ENCODE measurements at places on chromosomes 11 and 22.

DNA sequence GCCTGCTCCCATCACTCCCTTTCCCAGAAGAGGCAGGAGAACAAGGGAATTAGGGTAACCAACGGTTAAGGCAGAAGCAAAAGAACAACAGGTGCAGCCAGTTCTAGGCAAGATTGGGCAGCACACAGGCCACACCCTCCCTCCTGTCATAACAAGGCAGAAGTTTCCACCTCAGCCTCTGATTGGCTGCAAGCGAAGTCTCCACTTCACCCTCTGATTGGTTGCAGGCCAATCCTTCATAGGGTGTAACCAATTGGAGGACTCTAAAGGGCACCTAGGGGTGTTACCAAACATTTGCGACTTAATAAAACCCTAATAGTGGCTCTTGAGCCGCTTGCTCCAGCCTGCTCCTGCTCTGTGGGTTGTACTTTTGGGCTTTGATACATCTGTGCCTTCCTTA is 153.8 kb downstream of the CACNA1I start:
- DNase-seq: peak; percentile 15

- DNase-seq: no peak
These were observed 239.7 kb downstream of the CTTN start for GRCh38 chr11:70637949-70638583.

GRCh38 chr11:19869946-19870589 is 157.4 kb downstream of the NAV2 start:
- no peak for DNase-seq

- peak; percentile 71 for DNase-seq
These were observed 16.3 kb upstream of the TMEM41B start for GRCh38 chr11:9330387-9331384.

DNA sequence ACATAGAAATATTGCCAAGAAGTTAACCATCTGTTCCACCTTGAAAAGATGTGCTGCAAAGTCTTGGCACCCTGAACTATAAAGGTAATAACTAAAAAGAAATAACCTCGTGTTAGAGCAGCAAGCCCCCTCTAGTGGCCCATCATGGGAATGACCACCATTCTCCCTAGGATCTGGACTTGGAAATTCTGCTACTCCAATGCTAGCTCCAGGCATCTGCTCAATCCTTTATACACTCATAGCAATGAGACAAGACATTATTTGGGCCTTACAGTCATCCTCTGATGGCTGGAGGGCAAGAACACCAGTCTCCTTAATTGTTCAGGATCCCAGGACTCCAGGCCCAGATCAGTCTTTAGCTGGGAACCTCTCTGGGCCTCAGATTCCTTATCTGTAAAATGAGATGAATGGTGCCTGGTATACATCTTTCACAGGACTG is 76.0 kb downstream of the CWC15 start:
- no peak for DNase-seq

GRCh38 chr11:132343445-132344175 is 973.2 kb downstream of the NTM start:
- no peak for DNase-seq

- no peak for DNase-seq
These were observed 10.4 kb upstream of the CDC42BPG start for GRCh38 chr11:64854534-64855502.

DNA sequence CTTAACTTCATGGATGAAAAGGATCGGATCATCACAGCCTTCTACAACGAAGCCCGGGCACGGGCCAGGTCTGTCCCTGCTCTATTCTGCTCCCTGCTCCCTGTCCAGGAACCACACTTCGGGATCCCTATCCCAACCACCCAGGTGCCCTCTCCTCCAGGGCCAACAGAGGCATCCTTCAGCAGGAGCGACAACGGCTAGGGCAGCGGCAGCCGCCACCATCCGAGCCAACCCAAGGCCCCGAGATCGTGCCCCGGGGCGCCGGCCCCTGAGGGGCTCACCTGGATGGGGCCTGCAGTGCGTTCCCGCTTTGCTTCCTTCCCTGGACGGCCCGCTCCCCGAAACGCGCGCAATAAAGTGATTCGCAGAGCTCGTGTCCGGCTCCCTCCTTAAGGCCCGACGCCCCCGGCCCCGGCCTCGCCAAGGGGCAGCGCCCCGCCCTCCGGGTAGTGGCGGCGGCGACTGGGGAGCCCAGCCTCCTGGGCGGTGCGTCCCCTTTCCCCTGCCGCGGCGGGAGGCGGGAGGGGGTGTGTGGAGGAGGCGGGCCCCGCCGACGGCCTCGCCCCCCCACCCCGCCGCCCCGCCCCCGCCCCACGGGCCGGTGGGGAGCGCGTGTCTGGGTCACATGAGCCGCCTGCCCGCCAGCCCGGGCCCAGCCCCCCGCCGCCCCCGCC is at the start of gene VEGFB:
TSS of gene VEGFB (plus strand) at position 672 of the 674 bp plus-strand sequence. CDS start 250 bp downstream, outside the sequence.
- DNase-seq: no peak

GRCh38 chr11:64536396-64536941 is 54.6 kb upstream of the SLC22A12 start:
- no peak for DNase-seq

DNA sequence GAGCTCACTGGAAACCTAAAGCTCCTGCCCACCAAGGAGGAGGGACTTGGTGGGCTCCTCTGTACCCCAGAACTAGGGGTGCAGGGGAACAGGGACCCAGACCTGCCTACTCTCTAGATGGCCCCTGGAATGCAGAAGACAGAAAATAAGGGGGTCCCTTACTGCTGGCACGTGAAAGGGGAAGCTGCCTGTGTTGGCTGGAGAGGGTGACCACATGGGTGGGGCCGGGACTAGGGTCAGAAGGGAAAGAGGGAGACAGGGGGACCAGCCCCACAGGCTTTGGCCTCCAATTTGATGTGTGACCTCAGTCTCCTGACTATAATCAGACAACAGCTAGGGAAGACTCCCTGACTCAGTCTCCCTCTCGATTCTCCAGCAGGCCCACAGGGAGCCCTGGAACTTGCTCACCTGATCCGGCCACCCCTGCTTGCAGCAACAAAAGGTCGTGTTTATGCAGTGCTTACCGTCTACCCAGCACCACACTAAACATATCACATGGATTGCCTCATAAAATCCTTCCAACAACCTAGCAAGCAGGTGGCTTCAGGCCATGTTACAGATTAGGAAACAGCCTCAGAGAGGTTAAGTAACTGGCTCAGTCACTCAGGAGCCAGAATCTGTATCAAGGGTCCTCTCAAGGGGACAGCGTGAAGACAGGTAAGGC is 10.2 kb downstream of the ARAP1 start:
- no peak for DNase-seq

- no peak for DNase-seq
These were observed 8.7 kb downstream of the SELENOM start for GRCh38 chr22:31098632-31099110.

DNA sequence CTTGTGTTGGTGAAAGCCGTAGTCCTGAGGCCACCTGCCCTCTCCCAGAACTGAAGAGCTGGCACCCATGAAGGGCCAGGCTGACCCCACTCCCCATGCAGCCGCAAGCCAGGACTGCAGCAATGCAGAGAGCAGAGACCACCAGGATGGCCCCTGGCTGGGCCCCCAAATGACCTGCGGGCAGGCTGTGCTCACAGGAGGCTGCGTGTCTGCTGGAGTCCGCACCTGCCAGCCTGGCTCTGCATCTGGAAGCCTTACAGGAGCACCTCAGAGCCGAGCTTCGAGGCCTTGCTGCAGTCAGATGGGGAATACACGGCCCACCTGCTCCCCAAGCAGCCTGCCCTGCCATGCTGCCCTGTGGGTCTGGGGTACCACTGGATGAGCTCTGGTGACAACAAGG is 1336.8 kb downstream of the TBC1D22A start:
- DNase-seq: no peak

DNA sequence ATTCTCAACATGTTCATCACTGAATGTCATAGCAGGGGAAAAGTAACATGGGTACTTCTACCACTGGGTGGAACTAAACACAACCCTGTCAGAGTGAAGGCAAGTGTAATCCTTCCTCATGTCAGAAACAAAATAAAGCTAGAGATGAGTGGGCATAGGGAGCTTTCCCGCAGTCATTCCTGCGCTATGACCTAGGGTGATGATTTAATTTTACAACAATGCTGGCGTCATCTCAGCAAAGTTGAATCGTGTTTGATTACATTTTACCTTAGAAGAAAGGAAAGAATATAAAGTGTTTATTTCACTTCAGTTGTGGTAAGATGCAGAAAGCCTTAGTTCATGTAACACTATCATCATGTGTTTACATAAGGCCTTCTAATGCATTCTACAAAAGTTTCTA is 355.6 kb downstream of the METTL15 start:
- no peak for DNase-seq

DNA sequence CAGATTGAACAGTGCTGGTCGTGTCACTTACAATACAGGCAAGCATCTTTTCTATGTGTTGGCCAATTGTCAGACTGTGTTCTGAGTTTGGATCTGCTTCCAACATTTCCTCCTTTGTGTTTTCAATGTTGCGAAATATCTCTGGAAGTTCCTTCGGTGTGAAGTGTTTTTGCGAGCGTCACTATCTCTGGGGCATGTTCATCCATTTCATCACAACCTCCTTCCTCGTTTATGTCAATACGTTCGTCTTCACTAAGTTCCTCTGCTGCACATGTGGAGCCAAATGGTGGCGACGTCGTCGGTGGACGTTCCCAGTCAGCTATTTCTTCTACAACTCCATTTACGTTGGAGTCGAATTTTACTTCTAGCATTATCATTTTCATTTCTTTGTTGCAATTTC is 100.2 kb upstream of the LMO1 start:
- DNase-seq: no peak

- DNase-seq: no peak
These were observed 32.1 kb upstream of the DGKZ start for GRCh38 chr11:46315033-46315738.

DNA sequence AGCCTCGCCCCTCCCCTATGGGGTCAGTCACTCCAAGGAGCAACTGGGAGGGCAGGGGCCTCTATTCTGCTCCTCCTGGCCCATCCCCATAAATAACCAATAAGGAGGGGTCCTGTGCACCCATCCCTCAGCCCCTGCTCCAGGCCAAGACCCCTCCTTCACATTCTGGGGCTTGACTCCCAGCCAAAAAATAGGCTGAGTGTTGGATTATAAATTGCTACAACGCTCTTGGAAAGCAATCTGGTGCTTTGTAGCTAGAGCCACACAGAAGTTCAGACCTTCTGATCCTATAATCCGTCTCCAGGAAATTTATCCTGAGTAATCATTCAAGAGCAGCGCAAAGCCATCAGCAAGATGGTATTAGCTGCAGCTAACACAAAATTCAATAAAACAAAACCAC is 42.5 kb downstream of the ABCC8 start:
- DNase-seq: no peak

- DNase-seq: no peak
These were observed 31.4 kb downstream of the NUMA1 start for GRCh38 chr11:72048766-72049460.

GRCh38 chr11:125559888-125560287 is 9.4 kb upstream of the EI24 start:
- DNase-seq: no peak

DNA sequence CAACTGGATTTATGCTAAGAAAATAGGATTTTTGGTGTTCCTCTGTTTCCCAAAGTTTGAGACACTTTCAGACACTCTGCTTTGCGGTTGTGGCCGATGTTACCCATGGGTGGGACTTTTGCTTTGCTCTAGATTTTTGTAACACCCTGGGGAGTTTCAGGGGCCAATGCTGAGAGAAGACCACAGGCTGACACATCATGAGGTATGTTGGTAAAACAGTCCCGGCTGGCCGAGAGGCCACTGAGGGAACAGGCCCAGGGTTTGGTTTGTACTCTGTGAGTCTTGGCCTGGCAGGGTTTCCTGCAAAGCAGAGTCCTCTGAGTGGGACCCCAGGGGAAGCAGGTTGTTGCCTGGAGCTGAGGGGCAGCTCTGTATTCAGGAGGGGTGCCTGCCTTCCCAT is 78.5 kb upstream of the PITPNB start:
- no peak for DNase-seq

DNA sequence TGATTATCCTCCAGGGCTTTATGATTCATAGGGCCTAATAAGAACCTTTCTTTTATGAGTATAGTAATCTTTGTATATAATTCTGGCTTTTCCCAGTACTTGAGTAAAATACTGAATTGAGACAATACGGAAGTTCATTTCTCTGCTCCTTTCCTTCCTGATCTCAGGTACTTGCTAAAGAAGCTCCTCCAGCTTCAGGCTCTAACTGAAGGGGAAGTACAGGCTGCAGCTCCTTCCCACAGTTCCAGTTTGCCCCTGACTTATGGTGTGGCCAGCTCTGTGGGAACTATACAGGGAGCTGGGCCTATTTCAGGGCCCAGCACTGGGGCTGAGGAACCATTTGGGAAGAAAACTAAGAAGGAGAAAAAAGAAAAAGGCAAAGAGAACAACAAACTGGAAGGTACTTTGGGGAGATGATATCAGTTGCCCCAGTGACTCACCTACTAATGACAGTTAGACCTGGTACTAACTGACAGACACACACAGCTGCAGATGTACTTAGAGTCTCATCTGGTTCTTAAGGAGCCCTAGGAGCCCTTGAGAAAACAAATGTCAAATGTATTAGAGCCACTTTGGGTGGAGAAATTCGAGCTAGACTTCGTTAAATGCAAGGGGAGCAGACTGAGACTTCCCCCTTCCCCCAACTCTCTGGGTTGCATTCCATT is 3.0 kb downstream of the TBRG1 start:
- no peak for DNase-seq

DNA sequence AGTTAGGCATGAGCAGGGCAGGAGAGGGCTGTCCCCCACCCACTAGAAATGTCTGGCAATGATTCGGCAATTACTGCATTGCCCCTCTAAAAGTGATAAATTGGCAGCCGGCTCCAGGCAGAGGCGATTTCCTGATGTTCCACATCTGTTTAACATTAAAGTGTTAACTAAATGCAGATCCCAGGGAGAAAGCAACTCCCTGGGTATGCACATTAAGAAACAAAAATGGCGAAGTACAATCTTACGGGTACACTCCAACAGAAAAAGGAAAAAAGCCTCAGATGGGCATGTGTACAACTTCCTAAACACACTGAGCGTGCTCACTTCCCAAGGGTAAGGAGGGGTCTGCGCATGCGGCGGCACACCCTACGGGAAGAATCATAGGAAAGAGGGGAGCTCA is 314.4 kb downstream of the CASP12 start:
- DNase-seq: no peak

- DNase-seq: no peak
These were observed 773 bp downstream of the MIAT start for GRCh38 chr22:26658161-26658560.

DNA sequence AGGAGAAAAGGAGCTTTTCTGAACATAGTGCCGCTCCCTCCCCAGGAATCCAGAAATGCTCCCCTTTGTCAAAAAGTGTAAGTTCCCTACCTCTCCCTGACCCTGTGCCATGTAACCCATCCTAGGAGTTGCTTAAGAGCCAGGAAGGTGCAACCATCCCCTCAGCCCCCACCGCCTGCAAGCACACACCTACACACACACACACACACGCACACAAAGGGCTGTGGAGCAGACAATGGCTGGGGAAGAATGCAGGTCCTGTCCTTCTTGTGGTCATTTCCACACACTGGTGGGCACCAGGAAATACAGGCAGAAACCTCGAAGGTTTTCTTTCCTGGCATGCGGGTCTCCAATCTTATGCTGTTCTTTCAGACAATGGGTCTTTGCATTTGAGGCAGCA is 1.2 kb downstream of the P2RX3 start:
- DNase-seq: no peak
